ENCODE measurements at places on chromosomes 6 and 20.

GRCh38 chr6:88266126-88266525, 100.0 kb upstream of the CNR1 start:
- DNase-seq = no peak

DNA sequence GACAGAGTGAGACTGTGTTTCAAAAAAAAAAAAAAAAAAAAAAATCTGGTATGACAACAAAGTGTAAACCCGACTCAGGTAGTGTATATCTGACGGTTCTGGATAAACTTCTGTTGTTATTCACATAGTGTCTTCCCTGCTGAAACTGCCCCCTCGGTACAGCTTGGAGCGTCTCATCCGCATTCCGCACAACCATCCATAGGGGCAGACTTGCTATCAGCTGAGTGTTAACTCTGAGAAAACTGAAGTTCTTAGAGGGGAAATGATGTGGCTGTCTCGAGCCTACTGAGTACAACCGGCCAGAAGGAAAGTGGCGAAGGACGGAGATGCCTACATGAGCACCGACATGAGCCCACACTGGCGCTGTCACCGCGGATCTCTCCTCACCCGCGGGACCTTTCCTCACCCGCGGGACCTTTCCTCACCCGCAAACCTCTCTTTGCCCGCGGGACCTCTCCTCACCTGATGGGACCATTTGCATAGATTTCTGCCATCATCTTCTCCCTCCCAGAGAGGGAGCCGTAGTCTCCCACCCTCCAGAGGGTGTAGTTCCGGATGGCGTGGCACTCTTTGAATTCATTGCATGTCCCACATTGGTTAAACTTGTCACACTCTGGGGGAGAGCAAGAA, 9.8 kb downstream of the CTSZ start:
- DNase-seq = no peak

DNA sequence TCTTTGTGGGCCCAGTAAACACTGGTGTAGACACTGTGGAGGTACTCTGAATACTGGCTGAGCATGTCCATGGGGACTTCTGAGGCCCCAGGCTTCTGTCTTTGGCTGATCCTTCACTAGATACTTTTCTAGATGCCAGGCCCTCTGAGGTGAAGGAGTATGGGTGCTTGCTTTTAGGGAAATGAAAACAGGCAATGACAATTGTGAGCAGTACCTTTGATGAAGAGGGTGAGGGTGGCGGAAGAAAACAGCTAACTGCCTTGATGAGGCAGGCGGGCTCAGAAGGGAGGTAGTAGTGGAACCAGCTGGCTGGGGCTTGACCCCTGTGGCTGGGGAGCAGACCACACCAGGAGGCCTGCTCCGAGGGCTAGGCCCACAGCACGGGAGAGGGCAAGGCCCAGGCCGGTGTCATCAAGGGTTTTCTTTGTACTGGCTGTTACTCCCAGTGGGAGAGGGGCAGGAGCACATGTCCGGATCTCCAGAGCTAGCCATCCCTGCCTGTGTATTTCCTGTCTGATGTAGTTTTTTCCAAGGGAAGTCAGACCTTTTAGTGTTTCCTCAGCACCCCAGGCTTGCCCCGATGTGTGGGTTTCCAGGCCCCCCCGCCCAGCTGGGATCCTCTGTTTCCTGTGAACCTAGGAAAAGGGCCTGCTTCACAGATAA, 3.9 kb downstream of the PLCG1 start:
- DNase-seq = no peak

- no peak for DNase-seq
Measured at GRCh38 chr20:8433291-8433690, 301.2 kb downstream of the PLCB1 start.

- DNase-seq = no peak
Measured at GRCh38 chr6:134374491-134375219, 56.7 kb upstream of the SGK1 start.

GRCh38 chr6:47230579-47230978, 79.1 kb downstream of the TNFRSF21 start:
- DNase-seq = no peak

DNA sequence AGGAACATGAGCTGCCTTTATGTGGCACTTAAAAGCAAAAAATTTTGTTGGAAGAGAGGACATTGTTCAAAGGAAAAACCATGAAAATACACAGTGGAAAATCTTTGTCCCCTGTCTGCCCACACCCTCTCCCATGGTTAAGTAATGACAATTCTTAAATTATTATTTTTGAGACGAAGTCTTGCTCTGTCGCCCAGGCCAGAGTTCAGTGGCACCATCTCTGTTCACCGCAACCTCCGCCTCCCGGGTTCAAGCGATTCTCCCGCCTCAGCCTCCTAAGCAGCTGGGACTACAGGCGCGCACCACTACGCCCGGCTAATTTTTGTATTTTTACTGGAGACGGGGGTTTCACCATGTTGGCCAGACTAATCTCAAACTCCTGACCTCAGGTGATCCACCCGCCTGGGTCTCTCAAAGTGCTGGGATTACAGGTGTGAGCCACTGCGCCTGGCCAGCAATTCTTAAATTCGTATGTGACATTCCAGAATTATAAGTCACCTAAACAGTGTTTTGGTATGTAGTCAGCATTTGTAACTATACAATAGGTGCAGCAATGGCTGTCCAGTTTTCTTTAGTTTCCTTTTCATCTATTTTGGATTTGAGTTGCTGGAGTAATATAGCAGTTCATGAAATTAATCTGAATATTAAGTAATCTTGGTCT, 636 bp upstream of the SSR1 start:
- no peak for DNase-seq

GRCh38 chr6:148249160-148249559, 93.5 kb upstream of the SASH1 start:
- no peak for DNase-seq

- DNase-seq = no peak
Measured at GRCh38 chr6:114588726-114589125, 245.9 kb upstream of the HS3ST5 start.

DNA sequence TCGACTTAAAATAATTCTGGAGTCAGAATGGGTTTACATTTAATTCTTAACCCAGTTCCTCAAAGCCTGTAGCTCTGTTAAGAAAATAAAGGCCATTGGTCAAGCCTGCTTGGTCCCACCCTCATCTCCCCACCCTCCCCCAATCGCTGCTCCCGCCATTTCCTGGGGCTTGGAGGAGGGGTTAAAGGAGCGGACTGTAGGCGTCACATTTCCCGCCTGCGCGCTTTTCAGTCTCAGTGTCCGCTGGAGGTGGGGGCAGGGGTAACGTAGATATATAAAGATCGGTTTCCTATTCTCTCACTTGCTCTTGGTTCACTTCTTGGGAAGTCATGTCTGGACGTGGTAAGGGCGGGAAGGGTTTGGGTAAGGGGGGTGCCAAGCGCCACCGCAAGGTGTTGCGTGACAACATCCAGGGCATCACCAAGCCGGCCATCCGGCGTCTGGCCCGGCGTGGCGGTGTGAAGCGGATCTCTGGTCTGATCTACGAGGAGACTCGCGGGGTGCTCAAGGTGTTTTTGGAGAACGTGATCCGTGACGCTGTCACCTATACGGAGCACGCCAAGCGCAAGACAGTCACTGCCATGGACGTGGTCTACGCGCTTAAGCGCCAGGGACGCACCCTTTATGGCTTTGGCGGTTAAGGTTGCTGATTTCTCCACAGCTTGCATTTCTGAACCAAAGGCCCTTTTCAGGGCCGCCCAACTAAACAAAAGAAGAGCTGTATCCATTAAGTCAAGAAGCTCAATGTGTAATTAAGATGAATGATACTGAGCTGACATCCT, 58.9 kb downstream of the TRIM38 start:
- peak; percentile 91 for DNase-seq

GRCh38 chr20:34773726-34774125, 51.7 kb downstream of the NCOA6 start:
- DNase-seq = no peak

GRCh38 chr6:79421707-79422484, 115.3 kb downstream of the LCA5 start:
- no peak for DNase-seq

DNA sequence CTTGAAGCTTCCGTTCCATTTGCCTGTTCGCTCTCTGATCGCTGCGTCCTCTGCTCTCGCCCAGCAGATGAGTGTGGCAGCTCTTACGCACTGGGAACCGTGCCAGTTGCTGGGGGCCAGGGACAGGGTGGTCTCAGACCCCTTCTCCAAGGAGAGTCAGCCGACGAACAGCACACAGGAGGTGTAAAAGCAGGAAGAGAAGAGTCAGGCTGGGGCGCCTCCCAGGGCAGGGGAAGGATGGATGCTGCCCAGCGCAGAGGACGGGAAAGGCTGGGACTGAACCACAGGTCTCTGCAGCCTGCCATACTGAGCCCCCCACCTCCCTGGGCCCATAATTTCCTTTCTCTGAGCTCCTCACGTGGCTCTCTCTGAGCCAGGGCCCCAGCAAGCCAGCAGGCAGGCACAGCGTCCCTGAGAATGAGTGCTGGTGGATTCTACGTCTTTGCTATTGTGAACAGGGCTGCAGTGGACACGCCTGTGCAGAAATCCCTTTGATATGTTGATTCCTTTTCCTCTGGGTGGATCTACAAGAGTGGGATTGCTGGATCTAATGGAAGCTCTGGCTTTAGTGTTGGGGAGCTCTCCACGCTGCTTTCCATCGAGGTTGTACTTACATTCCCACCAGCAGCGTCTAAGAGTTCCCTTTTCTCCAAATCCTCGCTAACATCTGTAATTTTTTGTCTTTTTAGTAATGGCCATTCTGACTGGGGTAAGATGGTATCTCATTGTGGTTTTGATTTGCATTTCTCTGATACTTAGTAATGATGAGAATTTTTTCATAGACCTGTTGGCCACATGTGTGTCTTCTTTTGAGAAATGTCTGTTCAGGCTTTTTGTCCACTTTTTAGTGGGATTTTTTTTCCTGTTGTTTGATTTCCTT, 104.1 kb downstream of the PSMB1 start:
- no peak for DNase-seq

GRCh38 chr6:157552081-157552747, 171.2 kb downstream of the ZDHHC14 start:
- no peak for DNase-seq
